ENCODE measurements at places on chromosomes 4 and X. TPM values are rescaled to one million over a fixed set of nuclear protein-coding genes. Genes with fewer than 3 reads are reported as not detected.

MID1IP1 gene
- 14.6 TPM for total RNA-seq

BEX3 gene
- total RNA-seq, result 110 TPM

DGKK gene
- not detected for total RNA-seq

IL21 gene
- total RNA-seq, result not detected

PCDH19 gene
- 2.6 TPM for total RNA-seq

MAGEA9 gene
- not detected for total RNA-seq

VCX2 gene
- not detected for total RNA-seq

KCNE5 gene
- total RNA-seq, result 20.4 TPM

ABCB7 gene
- total RNA-seq, result 25.6 TPM

UGT2B15 gene
- not detected for total RNA-seq

RNF128 gene
- under 0.01 TPM for total RNA-seq

PPP1R2C gene
- not detected for total RNA-seq

IL2 gene
- total RNA-seq, result not detected

AVPR2 gene
- total RNA-seq, result 1.0 TPM

CCDC110 gene
- 0.52 TPM for total RNA-seq

EFHC2 gene
- under 0.01 TPM for total RNA-seq

SLC2A9 gene
- total RNA-seq, result 1.0 TPM

APEX2 gene
- total RNA-seq, result 2.1 TPM

PABPC5 gene
- 6.3 TPM for total RNA-seq

Measured in skeletal muscle tissue (tissue), 5 donors.